ENCODE measurements at places on chromosomes 5 and 9.

DNA sequence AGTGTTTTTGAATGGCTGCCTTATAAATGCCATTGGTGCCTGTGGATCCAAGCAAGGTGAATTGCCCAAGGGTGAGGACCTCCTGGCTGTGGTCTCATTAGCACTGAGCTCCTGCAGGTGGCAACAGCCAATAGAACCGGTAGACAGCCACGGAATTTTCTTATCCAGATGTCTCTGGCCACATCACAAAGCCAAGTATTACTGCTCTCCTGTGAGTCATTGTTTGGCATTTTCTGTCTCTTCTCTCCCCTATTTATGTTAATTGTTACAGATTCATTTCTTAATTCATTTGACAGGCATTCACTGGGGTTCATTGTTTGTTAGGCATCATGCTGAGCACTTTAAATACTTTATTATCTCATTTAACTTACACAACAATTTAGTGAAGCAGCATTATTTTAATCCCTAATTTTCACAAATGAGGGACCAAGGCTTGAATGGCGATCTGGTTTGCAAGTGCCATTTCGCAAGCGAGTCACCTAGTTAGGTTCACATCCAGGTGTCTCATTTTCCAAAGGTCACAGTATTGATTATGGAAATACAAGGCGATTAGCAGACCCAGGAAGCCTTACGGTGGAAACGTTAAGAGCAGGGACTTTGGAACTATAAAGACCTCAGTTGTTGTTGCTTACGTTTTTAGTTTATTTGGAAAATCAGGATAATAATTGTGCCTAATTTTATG lies 58.2 kb upstream of the DPYSL3 start:
- DNase-seq = no peak

GRCh38 chr5:159047086-159047485 lies 52.6 kb downstream of the EBF1 start:
- no peak for DNase-seq

- no peak for DNase-seq
Observed at GRCh38 chr5:149014571-149015031, 48.3 kb downstream of the SH3TC2 start.

- DNase-seq = peak; percentile 56
Observed at GRCh38 chr5:55102348-55102747, at the start of gene GZMA. Gene GZMA (plus strand): TSS chr5:55102646. CDS start chr5:55102683, 37 bp downstream.
